ENCODE measurements at places on chromosomes 11 and 22.

GRCh38 chr11:106309070-106309684 is 231.7 kb downstream of the AASDHPPT start:
- no peak for DNase-seq

GRCh38 chr11:64890522-64890939 is 12.1 kb upstream of the EHD1 start:
- DNase-seq: peak; percentile 16

- DNase-seq: no peak
Measured at GRCh38 chr11:12657981-12658380, 16.2 kb upstream of the TEAD1 start.

- DNase-seq: no peak
Measured at GRCh38 chr11:60280412-60280811, at the start of gene MS4A4A. Gene MS4A4A, plus strand, starts transcription at chr11:60280666. Its CDS starts 10 bp downstream, at chr11:60280676.

- no peak for DNase-seq
Measured at GRCh38 chr11:119051440-119052162, 5.4 kb downstream of the HYOU1 start.

GRCh38 chr11:2443881-2444820 is at the start of gene TRPM5:
Gene TRPM5, minus strand, starts transcription at chr11:2444514. Its CDS starts 21,478 bp downstream, at chr11:2423036.
- DNase-seq: no peak

- DNase-seq: no peak
Measured at GRCh38 chr11:103744496-103745153, 291.8 kb upstream of the DDI1 start.

- no peak for DNase-seq
Measured at GRCh38 chr22:50138041-50138440, 32.5 kb upstream of the PANX2 start.

DNA sequence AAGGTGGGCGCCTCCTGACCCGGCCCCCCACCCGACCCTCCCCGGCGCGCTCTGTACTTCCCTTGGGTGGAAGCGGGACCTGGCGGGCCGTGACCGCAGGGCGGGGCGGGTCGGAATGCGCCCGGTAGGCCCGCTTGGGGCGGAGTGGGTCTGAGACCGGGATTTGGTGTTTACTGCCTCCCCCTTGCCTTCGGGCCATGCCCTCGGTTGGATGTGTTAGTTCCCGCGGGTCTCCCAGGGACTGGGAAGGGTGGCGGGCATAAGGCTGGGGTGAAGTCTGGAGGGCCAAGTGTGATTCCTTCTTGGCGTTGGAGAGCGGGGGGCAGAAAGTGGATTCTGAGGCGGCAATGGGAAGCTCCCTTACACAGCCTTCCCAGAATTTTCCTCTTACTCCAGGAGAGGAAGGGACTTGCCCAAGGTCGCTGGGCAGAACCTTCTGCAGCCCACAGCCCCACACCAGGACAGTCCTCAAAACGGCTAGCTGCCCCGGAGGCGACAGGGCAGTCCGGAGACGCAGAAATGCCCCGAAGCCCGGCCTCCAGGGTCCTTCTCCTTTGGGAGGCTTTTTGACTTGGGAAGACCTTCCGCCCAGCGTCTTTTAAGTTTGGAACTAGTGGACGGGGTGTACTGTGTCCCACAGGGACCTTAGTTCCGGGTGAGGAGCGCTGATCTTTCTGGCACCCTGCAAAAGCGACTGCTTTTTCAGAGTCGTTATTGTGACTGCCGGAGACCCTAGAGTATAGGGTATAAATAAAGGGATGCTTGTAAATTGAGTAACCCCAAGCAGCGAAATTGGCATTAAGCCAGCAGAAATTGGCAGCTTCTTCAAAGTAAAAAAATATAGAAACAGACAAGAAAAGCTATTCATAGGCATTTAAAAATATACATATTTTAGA is 647 bp downstream of the SWAP70 start:
- no peak for DNase-seq

DNA sequence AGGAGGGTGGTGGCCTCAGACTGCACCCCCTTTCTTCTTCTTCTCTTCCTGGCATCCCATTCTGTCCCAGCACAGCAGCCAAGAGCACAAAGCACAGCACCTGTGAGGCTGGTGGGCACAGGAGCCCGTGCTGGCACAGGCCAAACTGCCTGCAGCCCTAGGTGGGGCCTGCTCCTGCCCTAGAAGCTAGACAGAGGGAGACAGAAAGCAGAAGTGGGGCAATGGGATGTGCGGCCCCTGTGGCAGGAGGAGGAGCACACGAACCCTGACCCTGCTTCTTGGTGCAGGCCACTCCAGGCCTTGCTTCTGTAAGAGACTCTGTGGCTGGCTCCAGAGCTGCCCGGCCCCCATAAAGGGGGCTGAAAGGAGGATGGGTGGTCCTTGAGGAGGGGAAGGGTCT is 3.9 kb upstream of the PTS start:
- DNase-seq: no peak

- DNase-seq: no peak
Measured at GRCh38 chr11:23632293-23632692, 772.0 kb upstream of the CCDC179 start.

DNA sequence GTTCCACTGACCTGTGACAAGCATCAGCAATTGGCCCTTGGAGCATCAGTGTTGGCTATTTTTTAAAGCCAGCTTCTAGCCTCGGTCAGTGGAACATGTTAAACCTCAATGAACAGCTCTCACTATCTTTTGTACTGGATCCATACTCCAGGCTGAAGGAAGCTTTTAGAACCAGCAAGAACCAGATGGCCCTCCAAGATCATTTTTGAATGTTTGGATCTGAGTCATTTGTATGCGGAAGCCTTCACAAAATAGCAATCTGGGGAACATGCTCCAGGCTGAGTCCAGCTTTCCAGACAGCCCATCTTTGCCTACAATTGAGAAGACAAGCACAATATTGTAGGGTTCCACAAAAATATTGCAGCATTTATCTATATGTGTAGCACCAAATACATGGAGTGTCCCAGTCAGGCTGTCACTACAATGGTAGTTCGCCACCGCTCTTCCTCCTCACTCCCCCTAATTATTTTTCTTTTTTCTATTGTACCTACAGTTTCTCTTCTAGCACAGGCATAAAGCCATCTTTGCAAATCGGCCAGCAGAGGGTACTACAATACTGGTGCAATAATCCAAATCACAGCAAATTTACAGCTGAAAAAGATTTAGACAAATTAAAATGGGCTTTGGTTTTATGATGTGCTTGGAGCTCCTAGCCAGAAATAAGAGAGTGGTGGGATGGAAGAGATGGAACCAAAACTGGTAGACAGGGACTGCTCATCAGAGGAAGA is 177.4 kb upstream of the BLID start:
- DNase-seq: no peak

DNA sequence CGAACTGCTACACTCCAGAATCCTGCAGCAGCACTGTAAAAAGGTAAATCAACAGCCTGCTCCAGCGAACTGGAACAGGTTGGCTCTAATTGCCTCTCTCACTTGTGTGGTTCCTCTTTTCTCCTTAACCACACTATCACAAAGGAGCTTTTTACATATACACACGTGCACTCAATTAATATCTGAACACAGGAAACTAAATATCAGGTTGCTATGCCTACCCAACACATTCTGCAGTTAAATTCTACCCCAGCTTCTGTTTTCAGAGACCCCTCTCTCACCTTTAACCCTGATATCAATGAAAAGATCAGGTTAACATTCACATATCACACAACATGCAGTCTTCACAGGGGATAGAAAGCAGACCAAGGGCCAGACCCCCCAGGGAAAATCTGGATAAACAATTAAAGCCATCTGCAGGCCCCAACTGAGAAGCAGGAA is 11.0 kb downstream of the RBFOX2 start:
- DNase-seq: peak; percentile 54

GRCh38 chr11:16632295-16633200 is 105.9 kb upstream of the C11orf58 start:
- DNase-seq: no peak

GRCh38 chr22:38611559-38611958 is 41.6 kb upstream of the DMC1 start:
- DNase-seq: no peak

DNA sequence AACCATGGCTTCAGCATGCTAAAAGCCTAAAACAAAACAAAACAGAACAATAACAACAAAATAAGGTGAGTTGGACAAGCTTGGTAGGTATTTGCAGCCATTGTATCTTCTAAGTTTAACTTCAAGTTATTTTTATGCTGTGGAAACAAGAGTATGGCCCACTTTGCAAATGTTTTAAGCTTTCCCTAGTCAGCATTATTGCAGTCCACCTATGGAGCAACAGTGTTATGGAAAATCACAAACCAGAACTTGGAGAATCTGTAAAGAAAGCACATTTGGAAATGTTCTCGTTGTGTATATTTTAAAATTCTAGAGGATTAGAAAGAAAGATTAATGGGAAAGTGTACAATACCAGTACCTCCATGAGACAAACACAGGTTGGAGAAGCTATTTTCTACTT is 7.4 kb upstream of the SLC5A12 start:
- DNase-seq: no peak

- no peak for DNase-seq
Measured at GRCh38 chr11:8063324-8063723, 17.7 kb upstream of the TUB start.

Data from NCI-H2171 (cell line).